ENCODE measurements at places on chromosomes 2 and 18.

DNA sequence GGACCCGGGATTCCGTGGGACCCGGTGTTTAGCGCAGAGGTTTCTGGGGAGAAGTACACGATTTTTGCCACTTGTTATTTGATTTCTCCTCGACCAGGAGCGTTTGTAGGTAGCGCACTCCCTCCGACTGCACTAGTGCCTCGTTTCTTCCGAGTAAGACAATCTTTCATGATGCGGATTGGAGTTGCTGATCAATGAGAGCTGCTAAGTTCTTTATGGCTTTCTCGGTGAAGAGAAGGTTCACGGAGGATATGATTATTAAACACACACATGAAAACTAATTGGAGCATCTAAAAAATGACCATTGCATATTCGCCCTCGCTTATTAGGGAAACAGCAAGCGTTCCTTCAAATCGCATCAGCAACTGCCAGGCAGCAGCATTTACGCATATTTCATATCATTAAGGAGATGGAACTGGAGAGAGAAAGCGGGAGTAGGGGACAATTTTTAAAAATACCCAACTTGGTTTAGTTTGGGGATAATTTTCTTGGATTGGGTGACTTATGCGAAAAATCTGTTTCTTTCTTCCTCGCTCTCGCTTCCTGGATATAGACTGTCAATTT, 616 bp downstream of the EML6 start:
- no peak for DNase-seq

DNA sequence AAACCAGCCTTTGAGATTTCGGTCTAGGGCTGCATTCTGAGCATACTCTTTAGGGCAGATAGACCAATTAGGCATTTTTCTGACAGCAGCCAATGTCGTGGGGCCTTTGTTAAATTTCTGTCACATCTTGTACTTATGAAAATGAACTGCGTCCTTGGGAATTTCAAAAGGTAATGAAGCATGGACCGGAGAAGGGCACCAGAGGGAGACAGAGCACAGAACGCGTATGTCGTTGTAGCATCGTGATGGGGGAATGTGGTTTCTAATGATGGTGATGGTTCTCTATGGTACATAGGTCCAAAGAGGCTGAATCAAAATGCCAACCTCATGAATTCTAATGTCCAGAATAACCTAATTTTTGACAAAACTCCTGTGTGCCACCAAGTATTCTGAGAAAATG, 483.9 kb upstream of the CRIM1 start:
- DNase-seq: no peak

- no peak for DNase-seq
These were observed 35.6 kb downstream of the UBR3 start for GRCh38 chr2:169862816-169863215.

GRCh38 chr2:39636306-39636705, 29.4 kb upstream of the TMEM178A start:
- DNase-seq: no peak

- DNase-seq: no peak
These were observed 207.5 kb downstream of the LRRTM4 start for GRCh38 chr2:77314721-77315120.

- DNase-seq: no peak
These were observed 221.0 kb downstream of the LTBP1 start for GRCh38 chr2:33167622-33168245.

GRCh38 chr18:55489034-55489986, 98.7 kb downstream of the TCF4 start:
- no peak for DNase-seq

DNA sequence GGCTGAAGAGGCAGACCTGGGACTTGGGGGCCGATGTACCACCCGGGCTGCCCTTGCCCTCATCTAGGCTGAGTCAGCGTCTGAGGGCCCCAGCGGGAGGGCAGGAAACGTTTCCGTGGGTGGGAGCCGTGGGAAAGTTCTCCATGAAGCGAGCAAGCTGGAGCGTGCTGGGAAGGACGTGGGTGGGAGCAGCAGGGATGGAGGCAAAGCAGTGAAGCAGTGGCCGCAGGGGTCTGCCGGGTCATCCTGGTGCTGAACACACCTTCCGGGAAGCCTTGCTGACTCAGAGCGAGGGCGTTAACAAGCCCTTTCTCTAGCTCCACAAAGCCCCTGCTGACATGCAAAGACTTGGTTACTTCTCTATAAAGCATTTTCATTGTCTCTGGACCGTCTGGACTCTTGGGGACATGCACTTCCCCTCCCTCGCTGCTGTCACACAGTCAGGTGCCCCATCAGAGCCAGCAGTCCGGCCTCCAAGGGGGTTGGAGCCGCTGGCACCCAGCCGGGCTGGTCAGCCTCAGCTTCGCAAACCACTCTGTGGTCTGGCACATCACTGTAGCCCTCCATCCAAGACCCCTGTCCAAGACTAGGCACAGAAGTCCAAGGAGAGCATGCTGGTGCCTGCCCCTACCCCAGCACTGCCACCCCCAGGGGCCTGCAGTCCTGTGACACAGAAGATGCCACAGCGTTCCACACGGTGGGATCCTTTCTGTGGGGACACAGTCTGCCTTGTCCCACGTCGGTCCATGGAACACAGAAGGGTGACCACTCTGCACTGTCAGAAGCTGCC, 115.1 kb upstream of the GPC1 start:
- DNase-seq: no peak

DNA sequence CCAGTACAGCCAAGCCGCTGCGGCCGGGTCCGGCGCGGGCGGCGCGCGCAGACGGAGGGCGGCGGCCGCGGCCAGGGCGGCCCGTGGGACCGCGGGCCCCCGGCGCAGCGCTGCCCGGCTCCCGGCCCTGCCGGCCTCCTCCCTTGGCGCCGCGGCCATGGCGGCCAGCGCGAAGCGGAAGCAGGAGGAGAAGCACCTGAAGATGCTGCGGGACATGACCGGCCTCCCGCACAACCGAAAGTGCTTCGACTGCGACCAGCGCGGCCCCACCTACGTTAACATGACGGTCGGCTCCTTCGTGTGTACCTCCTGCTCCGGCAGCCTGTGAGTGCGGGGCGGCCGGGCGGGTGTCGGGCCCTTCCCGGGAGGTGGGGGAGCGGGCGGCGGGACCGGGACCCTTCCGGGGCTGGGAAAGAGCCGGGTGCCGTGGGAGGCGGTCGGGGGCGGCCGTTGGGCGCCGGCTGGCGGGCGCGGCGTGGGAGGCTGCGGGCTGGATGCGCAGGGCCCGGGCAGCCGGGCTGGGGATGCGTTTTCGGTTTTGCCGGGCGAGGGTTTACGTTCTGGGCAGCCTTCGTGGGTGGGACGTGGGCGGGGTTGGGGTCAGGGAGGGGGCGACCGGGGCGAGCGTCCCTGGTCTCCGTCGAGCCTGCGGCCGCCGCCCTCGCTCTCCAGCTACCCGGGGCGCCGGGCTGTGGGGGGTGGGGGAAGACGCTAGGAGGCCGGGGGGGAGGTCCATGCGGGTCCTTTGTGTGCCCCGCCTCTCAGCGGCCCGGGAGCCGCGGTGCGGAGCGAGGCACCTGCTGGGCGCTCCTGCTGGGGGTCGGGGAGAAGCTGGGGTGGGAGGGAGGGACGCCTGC, 537 bp downstream of the AGFG1 start:
- DNase-seq: peak; percentile 54

- DNase-seq: no peak
These were observed 55.1 kb upstream of the ACVR2A start for GRCh38 chr2:147789720-147790119.

DNA sequence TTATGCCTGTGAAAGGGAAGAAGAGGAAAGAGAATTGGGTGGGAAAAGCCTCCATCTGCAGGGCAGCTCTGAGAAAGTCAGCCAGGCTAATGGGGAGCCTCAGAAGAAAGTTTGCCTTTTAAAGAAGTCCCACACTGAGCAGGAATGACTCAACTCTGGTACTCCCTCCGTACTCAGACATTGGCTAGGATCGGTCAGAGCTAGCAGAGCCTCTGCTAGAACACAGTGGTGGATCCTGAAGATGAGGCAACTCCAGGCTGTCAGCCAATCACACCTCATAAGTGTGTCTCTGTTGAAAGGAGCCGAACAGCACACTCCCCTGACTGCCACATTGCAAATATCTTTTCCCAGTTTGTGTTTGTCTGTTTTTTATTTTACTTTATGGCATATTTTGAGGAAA, 96.9 kb downstream of the HNRNPLL start:
- DNase-seq: no peak

- DNase-seq: no peak
These were observed 45.3 kb downstream of the BIRC6 start for GRCh38 chr2:32402091-32402490.

GRCh38 chr2:112092286-112093041, 37.4 kb downstream of the TMEM87B start:
- no peak for DNase-seq

GRCh38 chr2:224151680-224152310, 112.7 kb upstream of the SERPINE2 start:
- DNase-seq: no peak

DNA sequence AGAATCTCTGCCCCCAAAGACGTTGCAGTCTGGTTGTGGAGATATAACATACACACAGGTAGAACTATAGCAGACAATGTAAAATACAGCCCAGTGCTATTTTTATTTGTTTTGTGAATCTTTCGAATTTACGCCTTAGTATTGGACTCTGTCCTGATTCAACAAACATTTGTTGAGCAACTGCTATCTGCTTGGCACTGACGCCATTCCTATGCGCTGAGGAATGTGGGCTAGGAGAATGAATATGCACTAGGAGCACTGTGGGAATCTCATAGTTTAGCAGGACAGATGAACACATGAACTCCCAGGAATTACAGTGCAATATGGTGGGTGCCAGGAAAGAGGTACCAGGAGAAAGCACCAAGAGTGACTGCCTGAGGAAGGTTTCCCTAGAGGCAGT, 181.7 kb upstream of the SIX3 start:
- no peak for DNase-seq

GRCh38 chr18:46356278-46357033, 252.3 kb downstream of the HAUS1 start:
- DNase-seq: no peak

GRCh38 chr18:52236131-52236530, 103.9 kb upstream of the DCC start:
- DNase-seq: no peak

DNA sequence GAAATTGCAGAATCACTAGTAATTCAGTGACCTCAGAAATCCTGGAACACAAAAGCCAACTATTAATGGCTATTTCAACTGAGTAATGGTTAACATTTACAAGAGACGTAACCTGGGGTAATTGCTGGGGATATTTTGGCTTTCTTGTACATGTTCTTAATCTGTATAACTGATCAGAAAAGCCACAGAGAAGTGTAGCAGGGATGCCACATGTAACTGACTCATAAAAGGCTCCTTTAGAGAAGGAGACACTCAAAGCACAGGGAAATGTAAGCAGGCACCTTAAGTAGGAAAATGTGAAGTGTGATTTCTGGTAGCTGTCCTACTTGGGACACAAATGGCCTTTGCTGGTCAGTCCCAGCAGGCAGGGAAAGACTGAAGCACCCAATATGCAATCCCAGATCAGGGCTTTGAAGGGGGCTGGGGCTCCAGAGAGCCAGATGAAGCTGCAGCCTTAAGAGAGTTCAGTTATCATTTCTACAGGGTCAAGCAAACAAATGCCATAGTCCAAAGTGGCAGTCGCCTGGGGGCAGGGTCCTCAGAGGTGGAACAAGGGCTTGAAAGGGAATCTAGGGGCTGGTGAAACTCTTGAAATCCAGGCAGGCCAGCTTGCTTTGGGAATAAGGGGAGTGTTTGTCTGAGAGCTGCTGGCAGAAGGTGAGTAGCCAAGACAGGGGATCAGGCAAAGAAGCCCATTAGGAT, 7.2 kb upstream of the SPOPL start:
- no peak for DNase-seq

DNA sequence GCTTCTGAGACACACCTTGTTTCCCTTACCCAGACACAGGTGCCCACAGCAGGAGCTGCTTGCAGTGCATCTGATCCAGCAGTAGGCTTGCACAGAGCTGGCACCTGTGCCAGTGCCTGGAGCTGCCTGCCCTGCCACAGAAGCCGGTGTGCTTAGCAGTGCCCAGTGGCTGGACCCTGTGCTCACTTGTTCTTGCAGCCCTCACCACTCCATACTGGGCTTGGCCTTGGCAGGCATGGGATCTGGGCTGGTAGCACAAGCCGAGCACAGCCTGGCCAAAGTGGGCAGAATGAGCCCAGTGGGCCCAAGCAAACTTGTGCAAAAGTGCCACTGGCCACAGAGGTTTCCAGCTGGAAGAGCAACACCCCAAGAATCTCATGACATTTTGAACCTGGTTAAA, 1950.4 kb downstream of the SUCLG1 start:
- no peak for DNase-seq

DNA sequence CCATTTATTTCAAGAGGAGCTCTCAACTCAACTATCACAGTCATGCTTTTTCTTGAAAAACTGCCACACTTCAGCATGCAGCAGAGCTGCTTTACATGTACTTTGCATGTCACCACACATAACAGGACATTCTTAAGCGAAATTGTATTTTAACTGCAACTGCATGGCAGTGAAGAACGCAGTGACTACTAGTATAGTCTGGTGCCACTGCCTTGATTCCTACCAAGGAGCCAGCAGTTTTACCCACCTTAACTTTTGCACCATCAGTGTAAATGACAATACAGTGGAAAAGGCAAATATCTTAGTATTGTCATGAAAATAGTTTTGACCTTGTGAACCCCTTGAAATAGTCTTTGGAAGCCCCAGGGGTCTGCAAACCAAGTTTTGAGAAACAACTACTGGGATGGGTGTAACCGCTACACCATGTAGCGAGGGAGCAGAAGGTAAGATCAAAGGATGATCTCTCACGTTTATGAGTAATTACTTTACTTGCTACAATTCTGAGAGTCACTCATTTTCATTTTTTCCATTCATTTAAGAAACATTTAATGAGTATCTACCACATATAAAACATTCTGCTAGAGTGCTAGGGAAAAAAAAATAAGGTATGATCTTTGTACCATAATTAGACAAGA, 32.3 kb upstream of the MPP4 start:
- DNase-seq: no peak

- no peak for DNase-seq
These were observed 131.7 kb downstream of the PHLPP1 start for GRCh38 chr18:62847081-62847480.

DNA sequence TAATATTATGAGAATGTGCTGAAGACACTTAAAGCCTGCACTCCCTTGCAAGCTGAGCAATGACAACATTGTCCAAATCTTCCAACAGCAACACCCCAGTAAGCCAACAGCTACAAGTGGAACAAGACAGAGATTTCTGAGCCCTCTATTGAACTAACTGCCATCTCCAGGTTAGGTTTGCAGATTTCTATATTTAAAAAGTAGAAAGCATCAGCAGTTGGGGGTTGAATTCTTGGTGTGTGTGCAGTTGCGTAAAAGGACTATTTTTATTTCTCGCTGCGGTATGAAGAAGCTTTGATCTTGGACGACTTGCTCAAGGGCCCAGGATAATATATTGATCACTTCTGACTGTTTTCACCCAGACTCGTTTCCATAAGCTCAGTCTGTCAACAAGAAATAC, 106.2 kb upstream of the ZFP36L2 start:
- DNase-seq: no peak

DNA sequence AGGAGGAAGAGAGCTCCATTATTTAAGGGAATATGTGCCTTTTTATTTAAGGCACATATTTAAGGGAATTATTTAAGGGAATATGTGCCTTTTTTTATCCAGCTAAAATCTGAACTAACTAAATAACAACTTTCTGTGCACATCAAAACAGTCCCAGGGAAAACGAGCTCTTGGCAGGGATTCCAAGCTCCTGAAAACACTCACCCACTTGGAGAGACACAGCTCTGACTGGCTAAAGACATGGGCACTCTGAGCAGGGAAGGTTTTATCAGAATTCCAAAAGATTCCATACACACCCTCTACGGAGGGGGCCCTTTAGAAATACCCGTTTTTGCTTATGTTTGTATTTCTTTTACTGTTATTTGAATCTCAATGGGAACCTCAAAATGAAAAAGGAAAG, 181.0 kb downstream of the ZNF516 start:
- DNase-seq: no peak

Data from CD4-positive, alpha-beta T cell treated with Interleukin-12 subunit alpha and Interleukin-12 subunit beta, for 1 hour (primary cell).